ENCODE measurements at places on chromosomes 1 and 21.

DNA sequence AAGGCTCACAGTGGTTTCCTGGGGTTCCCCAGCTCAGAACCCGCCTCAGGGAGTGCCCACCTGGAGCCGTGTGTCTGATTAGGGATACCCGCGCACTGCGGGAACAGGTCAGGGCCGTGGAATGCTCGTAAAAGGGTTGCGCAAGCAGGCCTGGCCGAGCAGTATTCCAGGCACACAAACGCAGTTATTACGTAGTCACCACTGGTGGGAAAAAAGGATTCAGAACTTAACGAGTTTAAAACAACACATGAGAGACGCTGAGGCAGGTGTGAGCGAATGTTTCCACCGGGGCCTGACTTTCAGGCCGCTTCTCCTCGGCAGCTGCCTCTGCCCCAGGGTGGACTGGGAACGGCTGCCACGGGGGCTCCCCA, 18.2 kb downstream of the PLCH2 start:
- no peak for DNase-seq

DNA sequence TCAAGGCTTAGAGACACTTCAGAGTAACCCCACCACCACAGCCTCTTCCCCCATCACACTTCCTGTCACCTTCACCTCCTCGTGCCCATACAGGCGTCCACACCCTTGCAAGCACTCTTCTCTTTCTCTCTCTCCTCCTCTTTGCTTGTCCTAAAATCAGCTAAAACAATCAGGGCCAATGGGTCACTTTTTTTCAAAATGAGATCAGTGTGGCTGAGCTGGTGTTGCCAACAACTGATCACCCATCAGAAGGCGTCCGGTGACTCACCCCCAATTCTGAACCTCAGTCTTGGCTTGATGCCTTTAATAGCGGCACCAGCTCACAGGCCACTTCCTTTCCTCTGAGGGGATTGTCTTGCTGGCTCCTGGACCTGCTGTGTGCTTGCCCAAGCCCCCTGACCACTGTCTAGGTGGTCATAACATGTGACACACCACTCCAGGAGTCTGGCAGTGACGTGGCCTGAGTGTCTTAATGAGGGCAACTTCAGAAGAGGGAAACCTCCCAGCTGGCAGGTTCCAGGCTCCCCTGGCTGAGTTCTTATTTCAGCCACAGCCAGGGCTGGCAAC, 1.6 kb downstream of the DRAXIN start:
- DNase-seq: no peak

GRCh38 chr1:204319027-204319426, 40.7 kb downstream of the PLEKHA6 start:
- no peak for DNase-seq

- no peak for DNase-seq
These were observed 60.6 kb upstream of the AKT3 start for GRCh38 chr1:243910607-243911006.

DNA sequence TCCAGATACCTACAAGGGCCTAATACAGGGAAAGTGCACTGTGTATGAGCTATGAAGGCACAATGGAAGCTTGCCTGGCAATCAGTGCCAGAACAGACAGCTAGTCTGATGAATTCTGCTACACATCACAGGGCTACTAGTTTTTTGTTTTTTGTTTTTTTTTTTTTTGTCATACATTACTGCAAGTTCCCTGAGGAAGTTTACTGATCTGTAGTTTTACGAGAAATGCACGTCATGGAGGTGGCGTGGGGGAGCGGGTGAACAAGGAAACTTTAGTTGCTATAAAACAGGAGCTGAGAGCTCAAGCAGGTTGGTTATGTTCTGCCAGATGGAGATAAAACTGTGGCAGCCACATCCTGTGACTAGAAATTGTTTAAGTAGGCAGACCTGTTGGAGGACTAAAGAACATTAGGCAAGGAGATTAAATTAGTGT, 17.7 kb downstream of the PTPRC start:
- no peak for DNase-seq

DNA sequence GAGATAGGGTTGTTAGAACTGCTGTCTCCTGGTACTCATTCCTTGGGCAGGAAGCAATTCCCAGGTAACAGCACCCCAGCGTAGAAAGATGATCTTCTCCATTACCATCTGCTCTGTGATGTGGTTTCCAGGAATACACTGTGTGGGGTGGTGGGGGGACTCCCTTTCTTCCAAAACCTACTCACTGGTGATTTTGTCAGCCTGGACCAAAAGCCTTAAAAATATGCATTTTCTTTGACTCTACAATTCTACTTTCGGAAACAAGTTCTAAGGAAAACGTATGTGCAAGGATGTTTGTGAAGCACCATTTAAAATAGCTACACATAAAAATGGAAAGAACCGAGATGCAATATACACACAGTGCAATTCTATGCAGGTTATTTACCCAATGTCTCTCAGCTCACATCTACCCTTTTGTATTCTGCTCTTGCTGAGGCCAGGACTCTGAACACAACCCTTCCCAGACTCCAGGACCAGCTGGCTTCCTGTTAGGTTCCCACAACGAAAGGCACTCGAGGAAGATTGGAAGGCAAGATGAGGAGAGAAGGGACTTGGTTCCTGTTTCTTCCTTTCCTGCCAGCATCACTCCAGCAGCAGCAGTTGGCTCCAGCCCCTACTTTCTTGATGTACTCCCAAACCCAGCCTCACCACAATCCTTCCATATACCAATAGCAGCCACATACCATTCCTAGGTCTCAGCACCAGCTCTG, 33.0 kb upstream of the GJB5 start:
- no peak for DNase-seq

DNA sequence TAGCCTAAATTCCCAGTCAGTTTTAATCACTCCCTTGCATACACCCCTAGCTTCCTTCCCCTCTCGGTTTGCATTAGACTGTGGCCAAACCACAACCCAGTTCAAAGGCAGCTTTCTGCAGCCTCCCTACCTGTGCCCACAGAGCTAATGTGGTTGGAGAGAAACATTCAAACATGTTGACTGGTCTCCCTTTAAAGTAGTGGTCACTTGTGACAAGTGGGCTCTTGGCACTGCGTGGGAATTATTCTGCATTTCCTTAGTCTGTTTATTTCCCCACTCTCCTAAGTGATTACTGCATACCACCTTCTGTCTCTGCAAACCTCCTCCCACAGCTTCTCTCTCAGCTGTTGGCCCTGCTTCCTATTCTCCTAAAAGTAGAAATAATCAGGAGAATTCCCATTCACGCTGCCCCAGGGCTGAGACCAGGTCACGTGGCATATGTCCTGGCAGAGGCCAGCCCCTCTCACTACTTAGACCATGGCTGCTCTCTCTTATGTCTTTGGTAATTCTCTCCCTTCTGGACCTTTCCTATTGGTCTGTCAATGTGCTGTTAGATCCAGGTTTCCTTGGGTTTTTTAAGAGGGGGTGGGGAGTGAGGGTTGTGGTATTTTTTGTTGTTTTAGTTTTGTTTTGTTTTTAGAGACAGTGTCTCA, 38.4 kb upstream of the CD101 start:
- no peak for DNase-seq

- no peak for DNase-seq
These were observed 9.0 kb downstream of the CERS2 start for GRCh38 chr1:150965605-150966004.

- DNase-seq: no peak
These were observed 44.1 kb downstream of the RCSD1 start for GRCh38 chr1:167674156-167674555.
